ENCODE measurements at places on chromosomes 6 and 20. TPM values are rescaled to one million over a fixed set of nuclear protein-coding genes. Genes with fewer than 3 reads are reported as not detected.

- DNase-seq: no peak
Observed at GRCh38 chr20:21511485-21511849, 2.4 kb downstream of the NKX2-2 start.

DNA sequence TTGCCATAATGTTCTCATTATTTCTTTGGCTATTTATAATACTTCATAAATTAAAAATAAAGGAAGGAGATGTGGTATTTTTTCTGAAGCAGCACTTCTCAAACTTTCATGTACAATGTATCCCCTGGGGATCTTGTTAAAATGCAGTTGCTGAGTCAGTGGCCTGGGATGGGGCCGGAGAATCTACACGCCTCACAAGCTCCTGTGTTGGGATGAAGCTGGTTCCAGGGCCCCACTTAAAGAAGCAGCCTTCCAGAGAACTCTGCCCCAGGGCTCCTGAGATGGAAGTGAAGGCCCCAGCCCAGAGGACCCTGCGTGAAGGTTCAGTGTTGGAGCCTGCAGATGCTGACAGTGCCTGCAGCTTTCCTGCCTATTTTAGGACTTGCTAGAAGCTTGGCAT is 40.1 kb upstream of the SLC23A2 start:
- DNase-seq: no peak

GRCh38 chr6:13261464-13261994 is 66.8 kb downstream of the TBC1D7 start:
- DNase-seq: no peak

DNA sequence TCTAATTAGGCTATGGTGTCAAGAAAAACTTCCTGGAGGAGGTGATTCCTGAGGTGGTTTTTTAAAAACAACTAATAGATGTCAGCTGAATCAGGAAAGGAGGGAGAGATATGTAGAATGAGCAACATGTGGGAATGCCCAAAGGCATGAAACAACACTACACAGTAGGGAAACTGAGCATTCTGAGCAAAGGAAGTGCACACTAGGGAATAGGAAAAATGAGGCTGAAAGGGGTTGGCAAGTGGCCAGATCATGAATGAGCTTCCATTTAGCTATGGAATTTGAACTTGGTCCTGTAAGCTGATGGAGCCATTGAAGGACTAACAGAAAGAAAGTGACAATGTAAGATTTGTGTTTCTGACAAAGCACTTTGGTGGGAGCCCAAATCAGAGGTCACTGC is 16.9 kb upstream of the SLC35F1 start:
- no peak for DNase-seq

DNA sequence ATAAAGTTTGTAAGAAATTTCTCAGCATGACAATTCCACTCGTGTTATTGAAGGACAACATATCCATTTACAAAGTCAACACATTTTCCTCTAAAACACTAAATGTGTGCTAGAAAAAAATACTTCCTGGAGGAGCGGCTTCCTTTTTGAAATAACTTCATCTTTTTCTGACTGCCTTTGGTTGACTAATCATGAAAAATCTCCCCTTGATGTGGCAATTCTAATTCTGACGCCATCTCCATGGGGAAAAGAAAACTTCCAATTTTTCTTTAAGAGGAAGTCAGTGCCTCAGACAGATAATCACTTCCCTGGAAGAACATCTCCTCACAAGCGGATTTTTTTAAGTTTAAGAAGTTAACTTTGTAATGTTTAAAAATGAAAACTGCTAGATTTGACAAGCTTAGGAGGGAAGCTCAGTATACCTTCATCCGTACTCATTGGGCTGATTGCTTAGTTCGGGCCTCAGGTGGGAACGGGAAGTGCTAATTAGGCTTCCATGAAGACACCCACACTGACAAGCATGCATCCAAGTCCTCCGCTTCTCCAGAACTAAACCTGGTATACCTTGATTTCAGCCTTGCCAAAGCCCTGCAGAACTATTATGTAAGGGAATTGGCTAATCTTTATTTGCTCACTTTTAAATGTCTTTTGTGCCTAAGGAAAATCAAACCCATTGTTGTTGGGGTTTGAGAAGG is 35.1 kb upstream of the DUSP22 start:
- DNase-seq: no peak

- no peak for DNase-seq
Observed at GRCh38 chr6:109644131-109644530, 46.9 kb downstream of the AK9 start.

GRCh38 chr6:137247724-137248123 is 28.5 kb upstream of the IFNGR1 start:
- no peak for DNase-seq

DNA sequence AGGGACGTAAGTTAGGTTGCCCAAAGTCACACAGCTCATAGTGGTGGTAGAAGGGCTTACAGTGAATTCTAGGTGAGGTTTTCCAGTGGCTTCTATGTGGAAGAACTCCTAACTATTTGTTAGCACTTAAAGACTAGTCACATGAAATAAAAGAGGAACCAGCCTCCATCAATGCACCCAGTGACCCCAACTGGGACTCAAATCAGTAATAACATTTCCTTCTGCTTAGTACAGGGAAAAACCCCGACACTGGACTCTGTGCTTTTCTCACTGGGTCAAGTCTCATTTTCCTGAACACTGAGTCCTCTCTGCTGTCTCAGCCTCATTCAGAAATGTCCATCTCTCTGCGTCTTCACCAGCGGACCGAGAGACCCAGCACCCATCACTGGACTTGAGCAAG is 89.2 kb downstream of the SLC22A23 start:
- DNase-seq: no peak

- no peak for DNase-seq
Observed at GRCh38 chr6:149264629-149265028, 52.9 kb upstream of the TAB2 start.

GRCh38 chr6:16846399-16846778 is 85.1 kb upstream of the ATXN1 start:
- DNase-seq: no peak

DNA sequence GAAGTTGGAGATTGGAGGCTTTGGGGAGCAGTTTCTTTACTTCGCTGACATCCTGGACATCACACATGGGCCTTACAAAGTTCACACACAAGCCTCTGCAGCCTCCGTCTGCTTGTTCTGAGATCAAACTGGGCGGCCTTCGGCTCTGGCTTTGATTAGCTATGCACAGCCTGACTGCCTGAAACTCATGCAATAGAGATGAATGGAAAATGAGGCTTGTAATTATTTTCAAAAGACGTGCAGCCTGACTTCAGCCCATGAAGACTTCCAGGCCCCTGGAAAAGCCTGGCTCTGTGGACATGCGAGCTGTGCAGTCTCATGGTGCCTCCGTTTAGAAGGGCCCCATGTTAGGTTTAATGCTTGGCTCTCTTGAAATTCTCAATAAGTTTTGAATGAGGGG is 480.5 kb upstream of the SULF2 start:
- no peak for DNase-seq

Gene CASS4
- 5.5 TPM for polyA plus RNA-seq

Gene PI3
- polyA plus RNA-seq: not detected

Gene IMPG1
- polyA plus RNA-seq: not detected

Gene GLP1R
- polyA plus RNA-seq: not detected

Gene PKIG
- polyA plus RNA-seq: 2.6 TPM

Gene NOX3
- not detected for polyA plus RNA-seq

Gene PKHD1
- not detected for polyA plus RNA-seq

Gene SSTR4
- not detected for polyA plus RNA-seq

Gene ANKS1A
- polyA plus RNA-seq: 1.6 TPM
